Esophagus squamous epithelium (tissue), 5 donors: ENCODE measurements at places on chromosomes 2 and 18. TPM values are rescaled to one million over a fixed set of nuclear protein-coding genes. Genes with fewer than 3 reads are reported as not detected.

DNA sequence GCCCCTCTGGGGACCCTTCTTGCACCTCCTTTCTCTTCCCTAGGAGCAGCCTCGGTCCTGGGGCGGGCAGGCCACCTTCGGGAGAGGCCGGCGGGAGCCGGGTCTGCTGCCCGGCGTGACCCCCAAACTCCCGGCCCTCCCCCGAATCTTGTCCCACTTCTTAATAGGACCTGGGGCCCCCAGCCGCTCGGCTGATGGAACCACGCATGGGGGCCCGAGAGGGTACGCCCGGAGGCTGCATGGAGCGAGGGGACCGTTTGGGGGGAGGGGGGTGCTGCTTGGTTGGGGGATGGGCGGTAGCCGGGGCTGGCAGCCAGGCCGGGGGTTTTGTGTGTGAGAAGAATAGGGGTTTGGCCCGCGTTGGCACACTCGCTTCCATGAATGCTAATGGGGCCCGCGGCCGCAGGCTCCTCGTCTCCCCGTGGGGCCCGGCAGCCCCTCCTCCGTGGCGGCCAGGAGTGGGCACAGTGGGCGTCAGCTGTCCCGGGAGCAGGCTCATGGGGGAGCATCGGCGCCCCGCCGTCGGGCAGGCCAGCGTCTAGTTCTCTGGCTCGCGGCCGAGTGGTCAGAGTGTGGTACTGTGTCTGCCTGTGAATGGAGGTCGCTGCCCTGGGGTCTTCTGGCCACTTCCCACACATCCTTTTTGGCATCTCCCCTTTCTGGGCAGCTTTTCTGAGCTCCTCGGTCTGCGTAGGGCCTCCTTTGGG lies 1.0 kb downstream of the GAREM2 start:
- H3K4me1 ChIP-seq = peaks cover 10% of the 10 kb centered on the region
- DNase-seq = no peak
- no peaks in the 10 kb centered on the region for H3K36me3 ChIP-seq
- no peak overlapping the region for H3K27ac ChIP-seq

- H3K36me3 ChIP-seq = no peaks in the 10 kb centered on the region
- DNase-seq = no peak
- no peaks in the 10 kb centered on the region for H3K27me3 ChIP-seq
- H3K4me3 ChIP-seq = no peak overlapping the region
These were observed 17.7 kb downstream of the SMIM21 start for GRCh38 chr18:75409806-75410205.

The HRH4 gene
- total RNA-seq = not detected

The ANKRD30B gene
- total RNA-seq = not detected

- DNase-seq = no peak
- no peaks in the 10 kb centered on the region for H3K27me3 ChIP-seq
- H3K36me3 ChIP-seq = no peaks in the 10 kb centered on the region
- H3K4me3 ChIP-seq = no peak overlapping the region
- H3K27ac ChIP-seq = no peak overlapping the region
These were observed 437.1 kb downstream of the BCL11A start for GRCh38 chr2:60116161-60116875.

The DIS3L2 gene
- total RNA-seq = 14.5 TPM
